Stimulated activated CD4-positive, alpha-beta T cell treated with anti-CD3 and anti-CD28 coated beads, TNF-alpha, amount 100 ng/mL, for 1 hour (primary cell): ENCODE measurements at places on chromosomes 2 and 18.

DNA sequence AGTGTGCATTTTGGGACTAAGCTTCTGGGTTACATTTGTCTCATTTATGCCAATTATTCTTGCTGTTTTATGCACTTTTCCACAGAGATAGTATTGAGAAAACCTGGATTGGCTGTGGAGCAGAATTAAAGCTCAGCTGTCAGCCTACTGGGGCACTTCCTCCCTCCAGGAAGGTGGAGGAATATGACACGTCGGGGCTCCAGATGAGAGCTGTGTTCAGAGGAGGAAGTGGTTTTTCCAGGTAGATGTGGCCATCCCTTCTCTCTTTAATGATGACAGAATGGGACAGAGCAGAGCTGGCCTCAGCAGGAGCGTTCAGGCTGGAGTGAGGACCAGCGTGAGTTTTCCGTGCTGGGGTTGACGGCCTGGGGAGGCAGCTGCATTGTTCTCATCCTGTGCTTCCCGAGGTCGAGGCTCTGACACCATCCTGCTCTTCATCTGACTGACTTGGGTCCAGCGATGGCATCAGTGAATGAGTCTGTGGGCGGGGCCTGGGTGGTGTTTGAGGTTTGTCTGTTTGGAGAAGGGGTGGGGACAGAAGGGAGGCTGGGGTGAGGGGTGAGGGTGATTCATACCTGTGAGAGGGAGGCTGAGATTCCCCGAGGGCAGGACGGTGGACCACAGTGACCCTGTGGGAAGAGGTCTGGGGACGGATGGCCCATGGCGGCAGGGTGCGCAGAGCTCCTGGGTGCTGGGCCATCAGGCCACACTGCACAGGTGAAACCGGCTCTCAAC lies 207.0 kb downstream of the LDLRAD4 start:
- DNase-seq = no peak

- no peak for DNase-seq
These were observed 548.0 kb upstream of the SOX11 start for GRCh38 chr2:5144159-5144558.

DNA sequence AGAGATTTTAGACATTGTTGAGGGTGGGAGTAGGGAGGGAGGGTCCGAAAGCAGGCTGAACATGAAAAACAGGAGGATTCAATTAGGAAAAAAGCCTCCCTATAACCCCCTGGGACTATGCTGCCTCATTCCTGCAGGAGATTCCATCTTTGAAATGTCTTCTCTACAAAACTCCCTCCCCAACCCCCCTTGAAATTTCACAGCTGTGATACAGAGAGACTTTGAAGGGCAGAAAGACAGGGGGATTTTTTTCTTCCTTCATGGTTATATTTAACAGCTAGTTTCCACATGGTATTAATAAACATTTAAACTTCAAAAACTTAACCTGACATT lies 57.6 kb downstream of the TRIB2 start:
- no peak for DNase-seq

DNA sequence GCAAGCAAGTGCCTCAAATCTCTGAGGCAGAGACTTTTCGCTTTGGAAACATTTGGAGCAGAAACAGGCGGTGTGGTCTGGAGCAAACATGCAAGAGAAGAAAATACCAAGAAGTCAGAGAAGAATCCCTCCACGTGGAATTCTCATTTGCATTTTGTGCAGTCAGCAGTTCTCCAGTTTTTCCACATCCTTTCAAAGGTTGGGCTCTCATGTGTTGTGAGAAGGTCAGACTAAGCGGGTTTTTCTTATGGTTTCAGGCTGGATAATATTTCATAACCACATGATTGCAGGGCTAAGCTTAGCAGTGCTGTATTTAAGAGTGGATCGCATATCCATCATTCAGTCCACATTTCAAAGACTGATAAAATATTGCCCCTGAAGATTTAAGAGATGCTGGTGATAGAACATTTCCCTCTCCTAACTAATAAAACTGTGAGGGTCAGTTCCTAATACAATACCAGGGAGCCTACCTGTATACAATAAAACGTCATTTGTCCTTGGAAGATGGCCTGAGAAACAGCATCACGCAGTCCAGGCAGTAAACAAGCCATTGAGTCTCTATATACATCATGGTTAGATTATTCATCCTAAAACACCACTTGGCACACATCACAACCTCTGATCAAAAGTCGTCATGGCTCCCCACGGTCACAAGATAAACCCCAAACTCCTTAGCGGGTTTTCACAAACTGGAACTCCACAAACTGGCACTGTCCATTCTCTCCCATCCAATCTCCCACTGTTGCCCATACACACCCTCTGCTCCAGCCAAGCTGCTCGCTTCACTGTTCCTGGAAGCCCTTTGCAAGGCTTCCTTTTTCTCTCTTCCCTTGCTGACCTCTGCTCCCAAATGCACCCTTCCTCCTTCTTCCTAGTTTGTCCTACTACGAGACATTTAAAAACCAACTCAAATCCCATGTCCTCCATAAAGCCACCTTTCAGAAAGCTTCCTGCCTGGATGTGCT lies 31.5 kb downstream of the ANKRD44 start:
- DNase-seq = no peak

DNA sequence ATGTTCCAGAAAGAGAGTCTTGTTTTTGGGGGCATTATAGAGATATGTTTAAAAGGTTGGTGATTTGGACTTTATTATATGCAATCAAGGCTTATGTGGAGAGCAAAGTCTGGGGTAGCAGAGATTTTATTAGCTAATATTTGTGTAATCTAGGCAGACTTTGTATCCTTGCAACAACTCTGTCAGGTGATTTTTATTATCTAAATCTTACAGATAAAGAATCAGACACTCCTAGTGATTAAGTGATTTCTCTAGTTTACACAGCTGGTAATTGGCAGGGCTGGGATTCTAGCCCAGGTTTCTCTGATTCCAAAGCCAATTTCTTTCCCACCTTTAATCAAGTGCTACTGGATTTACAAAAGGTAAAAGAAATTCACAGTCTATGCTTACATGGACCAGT lies 33.3 kb upstream of the NCK2 start:
- DNase-seq = no peak

GRCh38 chr2:166331468-166331867 lies 44.3 kb downstream of the SCN9A start:
- DNase-seq = no peak

DNA sequence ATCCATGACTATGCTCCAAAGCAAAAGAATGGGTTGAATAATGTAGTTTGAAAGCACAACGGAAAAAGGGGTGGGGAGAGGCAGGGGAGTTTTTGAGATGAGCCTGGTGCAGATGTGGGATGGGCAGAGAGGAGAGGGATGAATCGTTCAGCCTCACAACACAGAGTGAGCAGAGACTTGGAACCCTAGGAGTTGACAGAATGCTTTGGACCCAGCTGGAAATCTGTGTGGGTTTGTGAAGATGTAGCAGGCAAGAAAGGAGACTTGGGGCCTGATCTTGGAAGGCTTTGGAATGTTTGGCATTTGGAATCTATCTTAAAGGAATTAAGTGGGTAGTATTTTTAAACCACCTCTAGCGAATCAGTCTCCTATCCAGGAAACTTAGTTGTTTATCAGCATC lies 66.0 kb upstream of the KCTD1 start:
- DNase-seq = no peak

GRCh38 chr2:195352581-195352980 lies 304.4 kb upstream of the SLC39A10 start:
- DNase-seq = no peak

- no peak for DNase-seq
These were observed 221.5 kb upstream of the SMAD7 start for GRCh38 chr18:49172246-49172645.

- DNase-seq = no peak
These were observed 70.7 kb upstream of the BCL2L11 start for GRCh38 chr2:111049792-111050640.

- no peak for DNase-seq
These were observed 484.0 kb downstream of the TSN start for GRCh38 chr2:122239440-122239839.

- DNase-seq = no peak
These were observed 221.8 kb downstream of the STK39 start for GRCh38 chr2:168025487-168026202.

DNA sequence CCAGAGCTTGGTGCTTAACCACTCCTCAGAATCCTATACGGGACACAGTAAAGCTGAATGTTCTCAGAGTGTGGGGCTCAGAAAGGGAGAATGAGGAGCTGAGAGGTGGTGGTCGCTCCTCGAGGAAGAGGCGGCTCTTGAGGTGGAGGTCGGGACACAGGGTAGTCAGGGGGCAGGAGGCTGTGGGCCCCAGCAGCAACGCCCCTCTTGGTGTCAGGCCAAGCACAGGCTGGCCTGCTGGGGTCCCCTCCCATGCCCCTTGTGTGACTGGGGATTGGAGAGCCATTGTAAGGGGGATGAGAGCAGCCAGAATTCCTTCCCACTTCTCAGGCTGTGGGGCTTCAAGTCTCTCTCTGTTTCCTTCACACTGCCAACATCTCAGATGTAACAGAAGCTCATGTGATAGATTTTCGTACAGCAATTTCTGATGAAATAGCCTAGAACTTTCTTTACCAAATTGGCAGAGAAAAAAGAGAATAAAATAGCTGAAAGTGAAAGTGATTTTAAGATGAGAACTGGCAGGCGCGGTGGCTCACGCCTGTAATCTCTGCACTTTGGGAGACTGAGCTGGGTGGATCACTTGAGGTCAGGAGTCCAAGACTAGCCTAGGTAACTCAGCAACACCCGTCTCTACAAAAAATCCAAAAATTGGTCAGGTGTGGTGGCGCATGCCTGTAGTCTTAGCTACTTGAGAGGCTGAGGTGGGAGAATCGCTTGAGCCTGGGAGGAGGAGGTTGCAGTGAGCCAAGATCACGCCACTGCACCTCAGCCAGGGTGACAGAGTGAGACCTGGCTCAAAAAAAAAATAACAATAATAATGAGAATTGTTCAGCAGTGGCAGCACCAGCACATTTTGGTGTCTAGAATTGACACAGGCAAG lies 61.1 kb upstream of the RPL31 start:
- no peak for DNase-seq

DNA sequence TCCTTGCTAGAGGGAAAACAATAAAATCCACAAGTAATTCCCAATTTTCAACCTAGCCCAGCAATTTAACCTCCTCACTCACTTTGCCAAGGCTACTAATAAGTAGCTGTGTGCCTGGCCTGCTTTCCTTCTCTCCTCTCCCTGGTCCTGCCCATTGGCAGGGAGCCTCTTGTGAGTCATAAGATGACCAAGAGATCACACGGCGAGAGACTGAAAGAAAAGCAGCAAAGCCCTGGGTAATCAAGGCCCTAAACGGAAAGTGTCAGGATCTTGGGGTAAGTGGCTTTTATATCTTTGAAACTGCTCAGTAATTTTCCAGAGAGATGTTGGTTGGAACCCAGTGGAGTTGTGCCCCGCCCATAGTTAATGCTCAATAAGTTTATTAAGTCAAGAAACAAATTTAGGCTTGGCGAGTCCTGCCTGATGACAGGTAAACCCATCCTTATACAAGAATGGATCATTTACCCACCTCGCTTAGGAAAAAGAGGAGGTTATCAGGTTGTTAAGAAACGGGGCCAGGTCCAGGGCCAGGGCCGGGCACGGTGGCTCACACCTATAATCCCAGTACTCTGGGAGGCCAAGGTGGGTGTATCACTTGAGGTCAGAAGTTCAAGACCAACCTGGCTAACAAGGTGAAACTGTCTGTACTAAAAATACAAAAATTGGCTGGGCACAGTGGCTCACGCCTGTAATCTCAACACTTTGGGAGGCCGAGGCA lies 10.0 kb upstream of the ADAM17 start:
- DNase-seq = no peak

- peak; percentile 9 for DNase-seq
These were observed 42.3 kb upstream of the ATIC start for GRCh38 chr2:215269397-215270117.

- no peak for DNase-seq
These were observed 8.0 kb downstream of the TNFRSF11A start for GRCh38 chr18:62332964-62333695.

- no peak for DNase-seq
These were observed 225.9 kb downstream of the C1D start for GRCh38 chr2:67836866-67837265.

- no peak for DNase-seq
These were observed 121.9 kb upstream of the ACAA2 start for GRCh38 chr18:49935215-49935614.

DNA sequence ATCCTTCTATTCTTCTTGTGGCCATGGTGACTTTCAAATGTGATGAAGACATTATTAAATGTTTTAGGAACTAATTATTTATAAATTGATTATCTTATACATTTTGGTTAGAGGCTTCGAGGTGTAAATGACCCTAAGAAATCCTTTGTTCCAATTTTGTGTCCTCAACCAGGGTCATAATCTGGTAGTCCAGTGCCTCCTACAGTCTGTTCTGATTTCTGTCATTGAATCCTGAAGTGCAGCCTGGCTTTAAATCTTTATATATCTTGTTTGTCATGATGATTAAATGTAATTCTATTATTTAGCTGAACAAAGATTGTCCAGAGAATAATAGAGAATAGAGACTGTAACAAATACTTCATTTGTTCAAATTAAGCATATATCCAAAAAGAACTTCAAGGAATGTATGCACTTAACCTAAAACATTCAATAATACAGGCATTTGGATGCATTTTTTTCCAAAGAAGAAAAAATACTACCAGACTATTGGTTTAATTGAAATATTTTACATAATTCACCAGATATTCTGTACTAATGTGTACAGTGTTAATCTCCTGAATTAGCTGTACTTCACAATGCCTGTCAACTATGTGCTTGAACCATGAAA lies 89.8 kb downstream of the PRPF40A start:
- no peak for DNase-seq

DNA sequence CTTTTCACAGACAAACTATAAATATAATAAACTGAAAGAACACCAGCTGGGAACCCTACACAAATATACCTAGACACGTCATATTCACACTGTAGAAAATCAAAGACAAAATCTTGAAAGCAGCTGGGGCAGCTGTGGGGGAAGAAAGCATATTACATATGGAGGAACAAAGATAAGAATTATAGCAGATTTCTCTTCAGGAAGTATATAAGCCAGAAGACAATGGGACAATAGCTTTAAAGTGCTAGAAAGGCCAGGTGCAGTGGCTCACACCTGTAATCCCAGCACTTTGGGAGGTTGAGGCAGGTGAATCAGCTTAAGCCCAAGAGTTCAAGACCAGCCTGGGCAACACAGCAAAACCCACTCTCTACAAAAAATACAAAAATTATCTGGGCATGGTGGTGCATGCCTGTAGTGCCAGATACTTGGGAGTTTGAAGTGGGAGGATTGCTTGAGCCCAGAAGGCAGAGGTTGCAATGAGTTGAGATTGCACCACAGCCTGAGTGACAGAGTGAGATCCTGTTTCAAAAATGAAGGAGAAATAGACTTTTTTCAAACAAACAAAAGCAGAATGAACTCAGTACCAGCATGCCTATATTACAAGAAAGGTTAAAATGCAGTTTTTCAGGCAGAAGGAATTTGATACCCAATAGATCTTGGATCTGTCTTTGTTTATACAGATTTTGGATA lies 26.8 kb upstream of the ERCC3 start:
- DNase-seq = no peak
